Natural killer cell treated with Interleukin-12 subunit alpha and Interleukin-12 subunit beta and Interleukin-15 and Interleukin-18, amount 100 ng/mL, for 72 hours (primary cell): ENCODE measurements at places on chromosomes 16 and 17. TPM values are rescaled to one million over a fixed set of nuclear protein-coding genes. Genes with fewer than 3 reads are reported as not detected.

Gene MYO15B
- total RNA-seq, result 66.7 TPM

Gene ZNF469
- total RNA-seq, result 6.1 TPM

GRCh38 chr16:64450177-64450576 lies 671.7 kb downstream of the CDH11 start:
- DNase-seq, result no peak
- H3K4me1 ChIP-seq, result no peaks in the 10 kb centered on the region
- H3K27ac ChIP-seq, result no peak overlapping the region

Gene LUC7L3
- 81.8 TPM for total RNA-seq

GRCh38 chr16:19728636-19728965 lies 10.5 kb downstream of the IQCK start:
- H3K4me3 ChIP-seq, result no peak overlapping the region
- H3K27me3 ChIP-seq, result no peaks in the 10 kb centered on the region
- no peaks in the 10 kb centered on the region for H3K4me1 ChIP-seq
- H3K27ac ChIP-seq, result no peak overlapping the region
- H3K36me3 ChIP-seq, result no peaks in the 10 kb centered on the region

DNA sequence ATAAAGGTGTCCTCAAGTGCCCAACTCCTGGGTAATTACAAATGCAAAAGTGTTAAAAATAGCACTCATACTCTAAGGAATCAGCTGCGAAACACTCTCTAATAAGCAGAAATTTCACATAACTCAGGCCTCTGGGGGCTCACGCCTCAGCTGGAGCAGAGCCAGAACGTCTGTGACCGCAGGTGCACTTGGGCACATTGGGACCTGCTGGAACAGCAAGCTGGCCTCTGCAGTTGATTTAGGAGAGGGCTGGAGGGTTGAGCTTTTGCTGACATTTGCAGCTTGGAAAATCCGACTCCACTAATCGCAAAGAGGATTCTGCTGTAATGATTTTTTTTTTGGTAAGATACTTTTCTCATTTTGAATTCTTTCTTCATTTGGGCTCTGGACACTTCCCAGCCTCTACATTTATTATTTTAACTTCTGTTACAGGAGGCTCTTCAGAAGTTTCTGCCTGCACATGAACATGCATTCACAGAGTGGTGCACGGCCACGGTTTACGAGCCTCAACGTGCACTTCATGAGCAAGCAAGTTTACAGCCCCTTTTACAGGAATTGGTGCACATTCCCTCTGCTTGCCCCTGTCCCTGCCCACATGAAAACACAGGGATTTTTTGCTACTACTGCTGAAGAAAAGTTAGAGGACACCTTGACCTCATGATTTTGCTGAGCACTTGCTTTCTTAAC lies 4.1 kb upstream of the SNTB2 start:
- peaks cover 26% of the 10 kb centered on the region for H3K4me1 ChIP-seq
- no peak overlapping the region for H3K4me3 ChIP-seq
- no peaks in the 10 kb centered on the region for H3K36me3 ChIP-seq
- no peaks in the 10 kb centered on the region for H3K27me3 ChIP-seq
- H3K27ac ChIP-seq, result no peak overlapping the region
- DNase-seq, result no peak

- no peaks in the 10 kb centered on the region for H3K27me3 ChIP-seq
- peaks cover 34% of the 10 kb centered on the region for H3K4me1 ChIP-seq
- DNase-seq, result no peak
- no peak overlapping the region for H3K4me3 ChIP-seq
- H3K36me3 ChIP-seq, result no peaks in the 10 kb centered on the region
- H3K27ac ChIP-seq, result peak overlapping the region; percentile 66
These were observed 42.8 kb downstream of the ADCY7 start for GRCh38 chr16:50309156-50309526.

DNA sequence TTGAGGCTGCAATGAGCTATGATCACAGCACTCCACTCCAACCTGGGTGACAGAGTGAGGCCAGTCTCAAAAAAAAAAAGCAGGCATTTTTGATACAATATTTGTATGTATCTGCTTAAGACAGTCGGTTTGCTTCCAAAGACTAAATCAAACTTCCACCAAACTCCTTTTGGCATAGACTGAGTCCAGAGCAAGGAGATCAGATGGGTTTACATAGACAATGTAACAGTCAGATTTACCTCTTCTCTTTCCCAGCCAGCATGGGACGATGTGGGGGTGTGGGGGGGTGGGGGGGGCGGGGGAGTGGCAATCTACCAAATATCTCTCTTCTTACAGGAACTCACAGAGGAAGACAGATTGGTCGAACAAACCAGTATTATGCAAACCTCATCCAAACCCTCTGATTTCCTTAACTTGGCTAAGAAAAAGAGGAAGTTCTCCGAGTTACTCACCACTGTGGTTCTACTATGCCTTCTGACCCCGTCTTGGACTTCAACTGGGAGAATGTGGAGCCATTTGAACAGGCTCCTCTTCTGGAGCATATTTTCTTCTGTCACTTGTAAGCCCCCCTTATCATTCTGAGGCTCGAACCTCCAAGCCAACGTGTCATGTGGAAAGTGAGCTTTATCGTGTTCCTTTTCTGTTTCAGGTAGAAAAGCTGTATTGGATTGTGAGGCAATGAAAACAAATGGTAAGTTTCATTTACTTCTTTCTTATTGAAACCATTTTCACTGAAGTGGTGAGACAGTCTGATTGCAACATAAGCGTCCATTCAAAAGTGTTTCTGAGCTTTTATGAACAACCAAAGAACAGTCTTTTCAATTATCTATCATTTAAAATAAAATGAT lies at the start of gene MILR1:
Gene MILR1 (plus strand): TSS at position 451 of the 848 bp plus-strand sequence. CDS start 54 bp downstream, at position 505.
- no peaks in the 10 kb centered on the region for H3K36me3 ChIP-seq
- no peaks in the 10 kb centered on the region for H3K27me3 ChIP-seq

Gene UNC13D
- 270 TPM for total RNA-seq

DNA sequence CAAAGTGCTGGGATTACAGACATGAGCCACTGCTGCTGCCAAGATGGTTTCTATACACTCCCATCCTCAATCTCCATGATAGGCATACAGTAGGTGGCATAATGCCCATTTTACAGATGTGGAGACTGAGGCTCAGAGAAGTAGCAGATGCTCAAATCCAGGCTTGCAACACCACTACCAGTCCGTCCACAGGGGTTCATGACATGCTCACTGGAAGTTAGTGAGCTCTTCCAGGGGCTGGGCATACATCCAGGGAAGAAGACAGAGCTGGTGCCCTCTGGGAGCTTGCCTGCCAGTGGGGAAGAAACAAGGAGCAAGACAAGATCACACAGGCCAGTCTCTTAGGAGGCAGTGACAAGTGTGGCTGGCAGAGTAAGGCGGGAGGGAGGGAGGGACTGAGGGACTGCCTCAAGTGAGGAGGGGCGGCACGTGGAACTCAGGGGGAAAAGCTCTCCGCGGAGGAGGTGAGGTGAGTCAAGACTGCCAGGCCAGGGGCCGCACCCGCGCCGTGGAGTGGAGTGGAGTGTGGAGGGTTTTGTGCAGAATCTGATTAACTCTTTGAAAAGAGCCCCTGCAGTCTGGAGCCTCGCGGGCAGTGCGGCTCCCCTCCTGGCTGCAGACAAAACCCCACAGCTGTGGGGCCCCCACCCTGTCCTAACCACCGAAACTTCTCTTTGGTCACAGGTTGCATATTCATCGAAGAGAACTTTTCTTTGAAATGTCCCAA lies 27.9 kb downstream of the SREBF1 start:
- peak overlapping the region; percentile 49 for H3K4me3 ChIP-seq
- H3K27ac ChIP-seq, result no peak overlapping the region
- DNase-seq, result no peak
- no peaks in the 10 kb centered on the region for H3K27me3 ChIP-seq
- peaks cover 13% of the 10 kb centered on the region for H3K4me1 ChIP-seq

DNA sequence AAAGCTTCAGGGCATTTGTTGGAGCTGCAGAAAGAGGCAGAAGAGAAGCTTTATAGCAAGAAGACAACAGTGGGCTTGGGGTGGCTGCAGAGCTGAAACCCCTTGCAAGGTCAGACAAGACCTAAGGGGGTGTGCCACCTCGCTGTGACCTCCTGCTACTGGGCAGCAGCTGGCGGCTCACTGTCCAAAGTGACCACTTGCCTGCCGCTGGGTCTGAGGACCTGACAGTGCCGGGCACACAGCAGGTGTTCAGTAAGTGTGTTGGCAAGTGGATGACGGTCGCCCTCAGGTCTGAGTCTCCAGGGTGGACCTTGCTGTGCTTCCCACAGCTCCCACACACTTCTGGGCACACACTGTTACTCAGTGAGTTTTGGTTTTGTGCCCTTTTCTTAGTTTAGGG lies 336.5 kb downstream of the C16orf95 start:
- no peaks in the 10 kb centered on the region for H3K4me1 ChIP-seq
- H3K27me3 ChIP-seq, result peaks cover 6% of the 10 kb centered on the region
- no peak for DNase-seq
- no peaks in the 10 kb centered on the region for H3K36me3 ChIP-seq
- no peak overlapping the region for H3K4me3 ChIP-seq
- no peak overlapping the region for H3K27ac ChIP-seq

GRCh38 chr17:61627125-61627524 lies 36.1 kb upstream of the NACA2 start:
- H3K27me3 ChIP-seq, result peaks cover 24% of the 10 kb centered on the region
- H3K27ac ChIP-seq, result no peak overlapping the region
- no peak for DNase-seq
- no peaks in the 10 kb centered on the region for H3K4me1 ChIP-seq
- no peak overlapping the region for H3K4me3 ChIP-seq

Gene CSH1
- not detected for total RNA-seq

DNA sequence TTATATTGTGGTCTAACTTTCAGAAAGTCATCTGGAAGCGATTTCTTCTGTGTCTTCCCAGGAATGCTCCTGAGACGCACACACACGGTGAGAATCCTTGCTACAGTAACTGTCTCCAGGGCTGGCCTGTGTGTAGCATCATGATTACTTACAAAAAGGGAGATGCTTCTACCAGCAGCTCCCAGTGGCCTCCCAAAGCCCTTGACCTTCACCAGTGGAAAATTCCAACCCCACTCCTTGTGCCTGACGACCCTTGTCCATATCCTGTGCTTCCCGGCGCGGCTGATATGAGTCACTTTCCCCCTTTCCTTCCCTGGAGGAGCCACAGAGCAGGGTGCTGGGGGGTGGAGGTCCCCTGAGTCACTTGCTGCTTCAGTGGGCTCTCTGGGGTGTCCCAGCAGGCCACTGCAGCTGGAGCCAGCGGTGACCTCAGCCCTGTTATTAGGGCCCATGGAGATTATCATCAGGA lies 22.1 kb upstream of the NAT9 start:
- no peaks in the 10 kb centered on the region for H3K4me1 ChIP-seq
- H3K27me3 ChIP-seq, result no peaks in the 10 kb centered on the region
- no peaks in the 10 kb centered on the region for H3K36me3 ChIP-seq
- H3K4me3 ChIP-seq, result no peak overlapping the region

GRCh38 chr16:58062821-58063220 lies 37.3 kb downstream of the MMP15 start:
- H3K4me1 ChIP-seq, result no peaks in the 10 kb centered on the region
- DNase-seq, result no peak
- no peaks in the 10 kb centered on the region for H3K27me3 ChIP-seq
- H3K36me3 ChIP-seq, result no peaks in the 10 kb centered on the region

GRCh38 chr16:14168146-14168545 lies 97.0 kb downstream of the MRTFB start:
- peaks cover 6% of the 10 kb centered on the region for H3K4me1 ChIP-seq
- H3K36me3 ChIP-seq, result peaks cover 3% of the 10 kb centered on the region
- no peaks in the 10 kb centered on the region for H3K27me3 ChIP-seq
- H3K4me3 ChIP-seq, result no peak overlapping the region
- no peak overlapping the region for H3K27ac ChIP-seq

- no peaks in the 10 kb centered on the region for H3K36me3 ChIP-seq
- H3K4me1 ChIP-seq, result no peaks in the 10 kb centered on the region
- no peak overlapping the region for H3K4me3 ChIP-seq
- DNase-seq, result no peak
- peaks cover 18% of the 10 kb centered on the region for H3K27me3 ChIP-seq
- no peak overlapping the region for H3K27ac ChIP-seq
These were observed 68.7 kb downstream of the WSCD1 start for GRCh38 chr17:6138761-6139446.
